IMR-90 (cell line): ENCODE measurements at places on chromosomes 11 and 22.

DNA sequence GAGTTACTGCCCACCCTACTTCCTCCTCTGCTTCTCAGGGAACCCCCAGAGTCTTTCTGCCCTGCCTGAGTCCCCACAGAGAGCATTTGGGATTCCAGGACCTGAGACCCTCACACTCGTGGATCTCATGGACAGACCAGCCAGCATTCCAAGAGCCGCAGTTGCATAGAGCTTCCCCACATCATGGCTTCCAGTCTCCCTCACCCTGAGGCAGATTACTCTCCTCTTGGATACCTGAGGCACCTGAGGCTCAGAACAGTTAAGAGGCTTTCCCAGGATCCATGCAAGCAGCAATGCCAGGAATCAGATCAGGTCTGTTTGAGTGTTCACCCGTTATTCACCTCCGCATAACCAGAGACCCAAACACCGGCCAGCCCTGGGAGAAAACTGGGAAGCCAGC lies 102.2 kb downstream of the TRIM29 start:
- DNase-seq: no peak

DNA sequence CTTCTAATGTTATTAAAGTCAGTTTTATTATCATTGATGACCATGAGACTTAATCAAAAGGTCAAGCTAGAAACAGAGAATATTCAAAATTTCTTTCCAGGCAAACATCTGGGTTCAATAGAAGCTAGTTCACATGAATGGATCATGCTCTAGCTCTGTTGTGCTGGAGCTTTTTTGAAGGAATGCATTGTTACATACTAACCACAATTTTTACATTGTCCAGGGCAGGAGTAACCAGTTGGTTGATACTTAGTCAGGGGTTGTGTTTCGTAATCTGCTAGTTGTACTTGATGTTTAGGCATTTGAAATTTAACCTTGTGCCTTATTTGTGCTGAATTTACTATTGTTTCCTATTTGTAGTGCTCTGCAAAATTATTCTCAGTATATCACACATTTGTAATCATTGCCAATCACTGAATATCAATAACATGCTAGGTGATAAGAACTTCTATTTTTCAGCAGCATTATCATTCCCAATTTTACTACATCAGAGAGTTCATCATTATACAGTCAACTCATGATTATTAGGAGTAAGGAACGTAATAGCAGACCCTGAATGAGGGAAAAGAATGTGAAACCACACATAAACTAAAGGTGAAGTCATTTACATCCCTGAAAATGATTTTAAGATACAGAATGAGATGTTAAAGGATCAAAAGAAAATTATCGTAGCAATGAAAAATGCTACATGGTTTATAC lies 23.2 kb downstream of the NF2 start:
- DNase-seq: peak; percentile 91

DNA sequence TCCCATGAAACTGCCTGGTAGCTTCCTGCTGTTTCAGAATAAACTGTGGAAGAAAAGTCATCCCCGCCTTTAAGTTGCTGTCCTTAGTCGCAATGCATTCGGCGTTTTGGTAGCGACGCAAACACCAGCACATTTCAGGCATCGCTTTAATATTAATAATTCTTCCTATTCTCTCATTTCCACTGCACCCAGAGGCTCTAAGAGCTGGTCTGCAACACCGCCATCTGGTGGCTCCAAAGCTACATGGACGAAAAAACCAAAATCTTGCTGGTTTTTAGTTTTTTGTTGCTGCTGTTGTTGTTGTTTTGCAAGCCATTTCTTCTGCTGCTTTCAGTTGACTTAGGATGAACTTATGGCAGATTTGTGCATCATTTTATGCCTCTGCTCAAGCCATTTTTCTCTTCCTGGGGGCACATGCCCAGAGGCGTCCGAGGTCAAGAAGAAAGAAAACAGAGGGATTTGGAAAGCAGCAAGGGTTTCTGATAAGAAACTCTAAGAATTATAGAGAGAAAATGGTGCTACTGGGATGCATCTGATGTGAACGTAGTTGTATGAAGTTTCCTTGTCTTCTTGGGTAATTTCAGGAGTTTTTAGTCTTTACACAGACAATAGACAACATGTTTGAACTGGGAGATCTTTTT lies 345.4 kb upstream of the KIRREL3 start:
- DNase-seq: peak; percentile 33

- DNase-seq: peak; percentile 97
Observed at GRCh38 chr11:22466809-22467208, 128.6 kb downstream of the SLC17A6 start.

- DNase-seq: no peak
Observed at GRCh38 chr11:46535688-46536087, 58.1 kb downstream of the AMBRA1 start.

DNA sequence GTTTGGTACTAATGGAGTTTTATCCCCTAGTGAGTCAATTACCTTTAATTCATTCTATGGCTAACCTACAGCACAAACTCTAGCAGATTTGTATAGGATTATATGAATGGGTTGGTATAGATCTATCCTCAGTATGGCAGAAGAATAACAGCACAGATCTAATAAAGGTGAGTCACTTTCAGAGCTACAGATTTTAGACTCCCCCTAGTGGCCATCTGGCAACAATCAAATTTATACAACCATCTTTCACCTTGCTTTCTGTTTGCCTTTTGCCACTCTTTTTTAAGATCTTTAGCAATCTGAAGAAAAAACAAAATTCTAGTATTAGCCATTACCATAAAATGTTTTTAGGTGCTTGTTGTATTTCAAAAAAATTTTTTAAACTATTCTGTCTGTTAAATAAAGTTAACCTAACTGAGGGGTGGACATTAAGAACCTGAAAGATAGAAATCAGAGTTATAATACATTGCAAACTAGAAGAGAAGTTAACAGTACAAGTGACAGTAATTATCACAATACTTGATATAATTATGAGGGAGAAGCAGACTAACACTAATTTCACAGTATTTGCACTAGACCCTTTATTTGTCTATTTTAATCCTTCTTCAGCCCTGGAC lies 25.8 kb downstream of the DDIAS start:
- peak; percentile 64 for DNase-seq

GRCh38 chr22:49007013-49007653 lies 820.5 kb downstream of the BRD1 start:
- DNase-seq: no peak

- peak; percentile 96 for DNase-seq
Observed at GRCh38 chr22:31177420-31178162, 17.6 kb downstream of the RNF185 start.

DNA sequence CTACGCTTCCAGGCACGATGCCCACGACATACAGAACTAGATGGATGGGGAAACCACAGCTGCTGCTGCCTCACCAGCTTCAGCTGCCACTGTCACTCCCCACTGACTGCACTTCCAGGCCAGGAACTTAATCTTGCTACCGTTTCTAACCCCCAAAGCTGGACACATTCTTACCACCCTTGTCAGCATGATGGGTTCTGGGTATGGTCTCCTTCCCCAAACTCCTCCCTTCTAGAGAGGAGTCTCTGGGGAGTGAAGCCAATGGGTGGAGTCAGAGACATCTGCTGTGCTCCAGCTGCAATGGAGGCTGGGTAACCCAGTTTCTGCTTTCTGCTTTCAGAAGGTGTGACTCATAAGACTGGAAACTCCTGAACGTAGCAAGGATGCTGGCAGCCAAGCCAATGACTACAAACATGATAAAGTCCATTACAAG lies 87.0 kb upstream of the THY1 start:
- DNase-seq: peak; percentile 92

DNA sequence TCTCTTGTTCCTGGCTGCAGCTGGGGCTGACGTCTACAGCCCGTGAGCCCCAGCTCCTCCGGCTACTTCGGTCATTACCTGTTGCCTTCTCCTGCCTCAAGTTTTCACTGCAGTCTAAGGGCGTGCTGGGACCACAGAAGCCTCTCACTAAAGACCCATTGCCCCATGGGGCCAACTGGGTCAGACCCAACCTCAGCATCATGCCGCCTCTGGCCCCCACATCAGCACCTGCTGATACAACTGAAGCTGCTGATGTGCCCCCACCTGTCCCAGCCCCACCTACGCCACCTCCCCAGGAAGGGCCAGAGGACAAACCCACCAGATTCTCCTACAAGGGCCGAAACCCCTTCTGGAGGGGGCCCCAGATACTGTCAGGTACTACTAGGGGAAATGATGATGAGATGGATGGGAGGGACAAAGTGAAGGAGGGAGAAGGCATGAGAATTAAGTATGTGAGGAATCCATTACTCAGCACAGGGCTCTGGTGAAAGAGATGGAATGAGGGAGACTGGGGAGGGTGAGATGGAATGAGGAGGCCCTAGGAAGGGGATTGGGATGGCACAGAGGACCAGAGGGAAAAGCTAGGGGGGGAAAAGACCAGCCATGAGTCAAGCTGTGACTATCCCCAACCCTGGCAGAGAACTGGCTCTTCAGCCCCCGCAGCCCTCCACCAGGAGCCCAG lies 5.1 kb downstream of the C11orf42 start:
- peak; percentile 24 for DNase-seq

- peak; percentile 18 for DNase-seq
Observed at GRCh38 chr11:24253237-24253760, 243.6 kb upstream of the LUZP2 start.

- no peak for DNase-seq
Observed at GRCh38 chr22:40758390-40758789, 60.8 kb downstream of the SLC25A17 start.

- peak; percentile 96 for DNase-seq
Observed at GRCh38 chr11:117384045-117384444, 56.4 kb downstream of the CEP164 start.

GRCh38 chr11:85725510-85726258 lies 39.7 kb upstream of the CCDC89 start:
- peak; percentile 97 for DNase-seq

DNA sequence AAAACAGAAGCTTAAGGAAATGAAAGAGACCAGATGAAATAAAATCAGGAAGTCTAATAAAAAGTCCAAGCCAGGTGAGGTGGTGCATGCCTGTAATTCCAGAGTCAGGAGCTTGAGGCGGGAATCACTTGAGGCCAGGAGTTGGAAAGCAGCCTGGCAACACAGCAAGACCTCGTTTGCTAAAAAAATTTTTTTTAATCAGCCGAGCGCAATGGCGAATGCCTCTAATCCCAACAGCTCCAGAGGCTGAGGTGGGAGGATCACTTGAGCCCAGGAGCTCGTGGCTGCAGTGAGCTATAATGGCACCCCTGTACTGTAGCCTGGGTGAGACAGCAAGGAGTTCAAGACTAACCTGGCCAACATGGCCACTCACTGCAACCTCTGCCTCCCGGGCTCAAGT lies 8.0 kb downstream of the RAB6A start:
- no peak for DNase-seq

GRCh38 chr22:23903328-23903971 lies 9.3 kb downstream of the MIF start:
- peak; percentile 12 for DNase-seq

DNA sequence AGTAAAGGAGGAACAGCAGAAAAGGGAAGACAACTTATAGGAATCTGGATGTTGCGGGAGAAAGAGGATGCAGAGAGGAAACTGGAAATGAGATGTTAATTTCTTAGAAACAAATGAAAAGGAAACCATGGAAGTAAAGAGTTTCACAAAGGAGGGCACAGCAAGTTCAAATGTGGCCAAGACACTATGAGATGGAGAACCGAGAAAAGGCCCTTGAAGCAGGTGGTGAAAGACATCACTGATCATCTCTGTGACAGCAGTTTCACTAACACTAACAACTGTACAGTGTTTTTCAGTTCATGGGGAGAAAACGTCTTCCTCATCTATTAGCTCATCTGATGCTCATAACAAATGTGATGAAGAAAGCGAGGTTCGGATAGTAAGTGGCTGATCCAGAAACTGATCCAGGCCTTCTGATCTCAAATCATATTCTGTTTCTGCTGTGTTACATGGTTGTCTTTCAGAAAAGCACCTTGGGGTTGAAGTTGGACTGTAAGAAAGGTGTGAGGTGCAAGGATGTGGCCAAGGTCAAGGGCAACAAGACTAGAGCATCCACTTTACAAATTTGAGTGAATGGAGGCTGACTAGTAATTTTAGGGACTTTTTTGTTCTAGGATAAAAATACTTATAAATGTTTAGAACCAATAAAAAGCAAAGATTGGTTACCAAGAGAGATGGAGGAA lies 492.1 kb upstream of the CADM1 start:
- DNase-seq: no peak

- no peak for DNase-seq
Observed at GRCh38 chr11:60834742-60835533, 7.0 kb upstream of the CCDC86 start.

DNA sequence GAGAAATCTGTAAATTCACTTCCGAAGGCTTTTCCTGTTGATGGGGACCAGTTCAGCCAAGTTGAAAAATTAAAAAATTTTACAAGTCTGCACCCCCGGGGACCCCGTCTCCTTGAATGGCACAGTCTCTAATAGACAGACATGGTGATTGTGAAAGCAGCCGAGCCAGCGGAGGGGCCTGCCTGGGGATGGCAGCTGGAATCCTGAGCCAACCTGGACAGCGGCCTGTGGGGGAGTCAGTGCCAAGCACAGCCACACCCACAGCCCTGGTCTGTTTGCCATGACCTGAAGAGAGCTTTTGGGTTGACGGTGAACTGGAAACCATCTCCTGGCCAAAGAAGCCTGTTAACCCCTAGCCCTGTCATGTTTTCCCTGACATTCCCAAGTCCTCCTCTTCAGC lies 64.7 kb downstream of the PARVG start:
- DNase-seq: no peak

DNA sequence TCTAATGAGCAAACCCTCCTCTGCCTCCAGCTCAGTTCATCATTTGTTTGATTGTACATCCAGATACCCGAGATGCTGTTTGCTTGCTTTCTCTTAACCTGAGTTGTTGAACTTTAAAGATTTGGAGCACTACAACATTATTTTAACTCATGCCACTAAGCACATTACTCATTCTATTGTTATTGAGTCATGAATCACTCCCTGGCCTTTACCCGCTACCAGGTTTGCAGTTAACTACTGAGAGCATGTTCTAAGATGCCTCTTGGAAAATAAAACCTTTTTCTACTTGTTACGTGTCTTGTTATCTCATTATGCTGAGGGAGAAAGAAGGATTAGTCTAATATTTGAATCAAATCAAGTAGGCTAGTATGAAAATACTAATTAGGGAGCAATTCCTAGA lies 720.6 kb upstream of the ANO5 start:
- no peak for DNase-seq

DNA sequence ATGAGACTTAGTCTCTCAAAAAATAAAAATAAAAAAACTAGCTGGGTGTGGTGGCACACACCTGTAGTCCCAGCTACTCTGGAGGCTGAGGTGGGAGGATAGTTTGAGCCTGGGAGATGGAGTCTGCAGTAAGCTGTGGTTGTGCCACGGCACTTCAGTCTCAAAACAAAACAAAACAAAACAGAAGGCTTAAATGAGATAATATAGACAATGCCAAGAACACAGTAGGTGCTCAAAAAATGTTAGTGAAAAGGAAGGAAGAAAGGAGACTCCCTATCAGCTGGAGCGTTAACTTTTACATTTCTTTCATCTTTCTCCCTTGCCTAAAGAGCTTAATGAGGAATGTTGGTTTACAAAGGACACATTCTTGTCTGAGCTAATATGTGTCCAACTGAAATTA lies 4.1 kb upstream of the ASCC2 start:
- DNase-seq: no peak

- peak; percentile 23 for DNase-seq
Observed at GRCh38 chr11:96075532-96075959, 151.6 kb upstream of the MTMR2 start.
